ENCODE measurements at places on chromosomes 2 and 18.

- DNase-seq = no peak
Observed at GRCh38 chr18:22439447-22439846, 21.7 kb upstream of the CTAGE1 start.

- no peak for DNase-seq
Observed at GRCh38 chr2:189347540-189347939, 93.7 kb upstream of the WDR75 start.

- no peak for DNase-seq
Observed at GRCh38 chr18:50659091-50660003, 99.5 kb downstream of the MAPK4 start.

GRCh38 chr2:127051116-127052056 is 55.6 kb downstream of the BIN1 start:
- no peak for DNase-seq

DNA sequence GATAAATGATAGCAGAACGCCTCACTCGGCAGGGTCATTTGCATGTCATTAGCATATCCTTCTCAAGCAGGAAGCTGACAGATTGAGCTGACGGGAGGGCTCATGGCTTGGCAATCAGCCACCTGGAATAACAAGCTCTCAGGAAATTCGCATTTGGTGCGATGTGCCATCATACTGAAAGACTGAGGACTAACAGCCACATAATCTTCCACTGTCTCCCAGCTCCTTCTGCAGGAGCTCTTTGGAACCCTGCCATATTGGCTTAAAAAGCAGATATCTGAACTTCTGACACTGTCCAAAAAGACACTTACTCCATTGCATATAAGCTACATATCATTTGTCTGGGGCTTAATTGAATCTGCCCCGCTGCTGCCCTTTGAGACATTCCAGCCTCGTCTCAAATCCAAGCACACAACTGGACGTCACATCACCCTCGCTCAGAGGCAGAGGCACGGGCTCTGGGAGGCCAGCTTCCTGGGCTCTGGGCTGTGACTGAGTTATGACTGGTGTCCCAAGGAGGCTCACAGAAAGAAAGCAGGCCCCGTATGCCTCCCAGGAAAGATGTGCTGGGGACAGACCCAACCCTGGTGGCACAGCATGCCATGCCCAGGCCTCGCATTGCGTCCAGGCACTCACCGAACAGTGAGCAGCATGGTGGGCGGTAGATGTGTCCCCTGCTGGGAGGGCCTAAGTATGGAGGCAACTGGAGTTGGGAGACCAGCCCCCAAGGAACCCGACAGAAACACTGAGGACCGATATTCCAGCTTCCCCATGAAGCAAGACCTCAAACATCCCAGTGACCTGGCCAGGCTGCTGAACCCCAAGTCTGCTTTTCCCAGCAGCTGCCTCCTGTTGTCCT is 228.0 kb downstream of the ATAD2B start:
- DNase-seq = no peak

DNA sequence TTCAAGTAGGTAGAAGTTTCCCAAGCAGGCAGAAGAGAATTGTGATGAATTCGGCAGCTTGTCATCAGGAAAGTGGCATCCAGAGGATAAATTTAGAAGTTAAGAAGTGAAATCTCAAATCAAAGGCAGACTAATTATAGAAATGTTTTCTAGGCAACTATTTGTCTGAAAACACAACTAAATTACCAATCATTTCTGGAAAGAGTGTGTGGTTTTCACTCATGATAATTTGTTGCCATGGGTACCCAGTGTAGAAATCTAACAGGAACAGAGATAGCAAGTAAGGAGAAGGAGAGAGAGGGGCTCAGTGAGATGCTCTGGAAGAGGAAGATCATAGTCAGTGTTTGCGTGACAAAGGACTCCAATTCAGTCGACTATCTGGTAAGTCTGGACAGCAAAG is 208.1 kb downstream of the NCKAP5 start:
- no peak for DNase-seq

DNA sequence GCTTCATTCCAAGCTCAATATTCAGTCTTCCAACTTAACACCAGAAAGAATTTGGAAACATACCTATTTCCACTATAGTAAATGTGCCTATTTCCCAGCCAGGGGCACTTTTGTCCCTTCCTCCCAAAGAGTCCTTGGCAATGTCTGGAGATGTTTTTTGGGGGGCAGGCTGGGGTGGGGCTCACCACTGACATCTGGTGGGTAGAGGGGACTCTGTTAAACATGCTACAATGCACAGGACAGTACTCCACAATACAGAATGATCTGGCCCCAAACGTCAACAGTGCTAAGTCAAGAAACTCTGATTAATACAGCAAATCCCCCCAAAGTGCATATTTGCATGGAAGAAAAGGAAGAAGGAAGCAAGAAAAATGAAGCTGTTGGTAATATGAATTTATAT is 61.7 kb downstream of the SMIM21 start:
- DNase-seq = no peak

- no peak for DNase-seq
Observed at GRCh38 chr2:23244617-23245016, 140.4 kb upstream of the KLHL29 start.

- DNase-seq = no peak
Observed at GRCh38 chr18:57122936-57123510, 23.9 kb upstream of the BOD1L2 start.

- no peak for DNase-seq
Observed at GRCh38 chr2:71043531-71044407, 24.7 kb upstream of the NAGK start.

GRCh38 chr2:15814403-15814802 is 125.9 kb upstream of the MYCN start:
- DNase-seq = no peak

DNA sequence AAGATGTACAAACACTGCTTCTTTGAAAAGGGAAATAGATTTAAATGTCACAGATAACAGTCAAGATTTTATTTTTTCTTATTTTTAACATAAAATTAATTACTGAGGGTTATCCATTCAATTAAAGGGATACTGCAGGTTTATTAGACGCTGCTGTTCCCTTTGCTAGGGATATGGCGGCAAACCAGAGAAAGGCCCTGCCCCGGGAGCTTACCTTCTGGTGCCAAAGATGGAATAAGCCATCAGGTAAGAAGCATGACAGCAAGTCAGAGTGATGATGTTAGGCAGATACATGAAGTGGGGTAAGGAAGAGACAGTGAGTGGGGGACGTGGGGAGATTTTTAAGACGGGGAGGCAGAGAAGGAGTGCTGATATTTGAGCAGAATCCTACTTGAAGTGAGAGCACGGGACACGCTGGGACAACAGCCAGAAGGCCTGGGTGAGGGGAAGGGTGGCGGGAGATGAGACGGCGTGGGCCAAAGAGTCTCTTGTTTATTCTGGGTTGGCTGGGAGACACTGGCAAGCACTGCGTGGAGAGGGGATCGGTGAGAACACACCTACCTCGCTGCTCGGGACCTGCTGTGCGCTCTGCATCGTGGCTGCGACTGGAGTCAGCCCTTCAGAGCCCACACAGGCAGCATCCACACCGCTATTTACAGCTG is 250.5 kb upstream of the TMEM200C start:
- DNase-seq = no peak

- DNase-seq = no peak
Observed at GRCh38 chr2:174785481-174785880, 21.2 kb upstream of the CHRNA1 start.

DNA sequence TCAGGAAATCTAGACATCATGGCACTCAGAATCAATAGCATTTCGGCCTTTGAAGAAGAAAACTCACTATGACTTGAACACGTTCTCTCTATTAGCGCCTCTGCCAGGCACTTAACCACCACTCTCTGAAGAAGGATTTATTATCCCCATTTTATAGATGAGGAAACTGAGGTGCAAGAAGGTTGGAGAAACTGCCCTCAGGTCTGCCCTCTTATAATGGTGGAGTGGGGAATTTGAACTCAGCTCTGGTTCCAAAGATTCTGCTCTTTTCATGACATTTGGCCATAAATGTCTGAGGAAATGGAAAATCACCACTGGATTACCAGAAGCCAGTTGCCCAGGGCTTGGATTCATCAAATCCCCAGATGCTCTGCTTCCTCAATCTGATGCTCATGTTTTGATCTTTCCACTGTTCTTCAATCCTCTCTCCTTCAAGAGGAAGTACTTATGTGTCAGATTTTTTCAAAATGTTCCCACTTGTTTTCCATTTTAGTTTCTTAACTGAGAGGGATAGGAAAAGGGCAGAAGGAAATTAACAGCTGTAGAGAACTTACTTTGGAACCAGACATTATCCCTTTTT is 68.1 kb downstream of the ANTXR1 start:
- DNase-seq = no peak

DNA sequence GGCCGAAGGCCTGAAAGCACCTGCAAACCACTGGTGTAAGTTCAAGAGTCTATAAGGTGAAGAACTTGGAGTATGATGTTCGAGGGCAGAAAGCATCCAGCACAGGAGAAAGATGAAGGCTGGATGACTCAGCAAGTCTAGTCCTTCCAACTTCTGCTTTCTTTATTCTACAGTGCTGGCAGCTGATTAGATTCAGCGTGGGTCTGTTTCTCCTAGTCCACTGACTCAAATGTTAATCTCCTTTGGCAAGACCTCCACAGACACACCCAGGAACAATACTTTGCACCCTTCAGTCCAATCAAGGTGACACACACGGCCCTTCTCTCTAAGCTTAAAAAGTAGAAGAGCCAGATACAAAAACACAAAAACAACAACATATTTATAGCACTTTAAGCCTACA is 43.4 kb downstream of the NMS start:
- no peak for DNase-seq

DNA sequence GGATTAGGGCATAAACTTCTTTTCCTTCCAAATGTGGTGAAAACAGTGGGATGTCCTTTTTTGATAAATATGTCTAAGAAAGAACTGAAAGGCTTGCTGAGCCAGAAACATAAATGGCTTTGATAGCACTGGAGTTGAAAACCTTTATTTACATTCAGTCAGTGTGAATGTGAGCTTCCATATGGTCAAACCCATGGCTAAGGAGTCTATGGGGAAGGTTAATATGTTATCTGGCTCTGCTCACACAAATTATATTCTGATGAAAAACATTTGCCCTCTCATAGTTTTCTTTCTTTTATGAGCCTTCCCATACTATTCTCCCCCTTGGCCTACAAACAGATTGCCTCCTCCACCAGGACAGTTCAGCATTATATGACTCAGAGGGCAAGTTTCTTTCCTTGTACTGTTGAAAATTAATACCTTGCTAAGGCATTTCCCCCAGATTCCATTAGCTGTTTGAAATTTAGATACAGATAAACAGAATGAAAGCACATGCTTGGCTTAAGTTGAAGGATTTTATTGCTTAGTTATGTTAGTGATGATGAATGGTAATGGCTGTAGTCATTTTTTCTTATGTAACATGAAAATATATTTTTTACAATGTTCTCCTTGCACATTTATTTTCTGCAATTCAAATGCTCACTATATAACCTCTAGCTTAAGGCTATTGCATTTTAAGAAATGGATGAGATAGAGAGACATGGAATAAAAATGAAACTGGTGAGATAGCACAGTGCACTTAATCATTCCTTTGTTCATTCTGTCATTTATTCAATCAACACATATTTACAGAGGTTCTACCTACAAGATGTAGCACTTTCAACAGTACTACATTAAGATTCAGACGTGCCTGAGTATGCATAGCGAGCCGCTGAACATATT is 544.1 kb downstream of the LRRTM4 start:
- no peak for DNase-seq

DNA sequence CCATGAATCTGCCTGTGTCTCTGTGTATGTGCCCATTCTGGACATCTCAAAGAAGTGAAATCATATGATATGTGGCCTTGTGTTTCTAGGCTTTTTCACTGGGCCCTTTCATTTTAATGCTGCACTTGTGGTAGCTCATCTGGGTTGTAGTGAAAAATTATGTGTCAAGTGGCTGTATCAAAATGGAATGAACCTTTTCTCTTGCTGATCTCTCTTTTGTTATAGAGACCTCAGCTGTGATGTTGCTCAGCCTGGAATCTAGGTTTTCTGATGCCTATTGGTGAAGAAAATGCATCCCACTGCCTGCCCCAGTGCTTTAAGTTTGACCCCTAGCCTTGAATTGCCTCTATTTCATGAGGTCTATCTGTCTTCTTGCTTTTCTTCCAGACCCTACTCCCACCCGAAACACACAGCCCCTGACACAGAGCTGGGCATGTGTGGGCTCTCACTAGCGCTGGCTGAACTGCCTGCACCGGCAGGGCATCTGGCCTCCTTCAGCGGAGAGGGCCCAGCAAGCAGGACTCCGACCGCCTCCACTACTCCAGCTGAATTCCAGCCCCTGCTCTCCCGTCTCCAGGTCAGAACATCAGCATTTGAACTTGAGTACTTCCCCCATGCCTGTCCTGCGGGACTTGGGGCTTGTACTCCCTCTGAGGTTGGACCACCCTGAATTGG is 175.8 kb upstream of the MSH6 start:
- no peak for DNase-seq

DNA sequence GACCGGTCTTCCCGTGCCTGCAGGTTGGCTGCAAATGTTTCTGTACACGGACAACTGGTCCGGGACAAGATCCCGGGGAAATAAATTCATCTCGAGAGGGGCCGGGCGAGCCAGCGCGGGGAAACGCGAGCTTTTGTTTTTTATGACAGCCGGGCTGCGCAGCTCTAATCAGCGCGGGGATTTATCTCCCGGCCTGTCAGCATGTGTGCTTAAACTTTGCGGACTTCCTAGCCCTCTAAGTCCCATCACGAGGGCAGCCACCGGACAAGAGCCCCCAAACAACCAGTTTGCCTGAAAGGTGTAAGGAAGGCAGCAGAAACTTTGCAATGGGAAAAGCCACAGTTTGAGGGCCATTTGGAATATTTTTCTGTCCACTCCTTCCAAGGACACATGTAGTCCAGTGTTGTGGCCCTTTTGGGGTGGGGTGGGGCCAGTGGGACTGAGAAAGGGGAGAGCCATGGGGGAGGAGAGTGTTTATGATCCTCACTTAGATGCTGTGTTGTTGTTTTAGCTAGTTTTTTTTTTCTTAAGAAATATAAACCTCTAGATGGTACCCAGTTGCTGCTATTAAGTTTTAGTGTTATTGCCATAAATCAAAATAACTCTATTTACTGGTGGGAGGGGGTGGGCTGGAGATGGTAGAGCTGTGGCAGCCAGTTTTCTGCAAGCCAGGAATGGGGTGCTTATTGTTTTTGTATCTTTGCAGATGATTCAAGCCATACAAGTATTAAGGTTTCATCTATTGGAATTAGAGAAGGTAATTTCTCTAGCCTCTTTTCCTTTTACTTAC is 6.0 kb downstream of the MEIS1 start:
- no peak for DNase-seq

All from left renal cortex interstitium (tissue), 4 donors.